ENCODE measurements at places on chromosomes 4 and X.

- DNase-seq: no peak
These were observed 381.9 kb downstream of the GRXCR1 start for GRCh38 chr4:43274376-43274775.

GRCh38 chrX:123869488-123869887 lies 9.6 kb downstream of the XIAP start:
- peak; percentile 51 for DNase-seq

GRCh38 chr4:94412658-94413038 lies 39.1 kb upstream of the PDLIM5 start:
- DNase-seq: peak; percentile 70

DNA sequence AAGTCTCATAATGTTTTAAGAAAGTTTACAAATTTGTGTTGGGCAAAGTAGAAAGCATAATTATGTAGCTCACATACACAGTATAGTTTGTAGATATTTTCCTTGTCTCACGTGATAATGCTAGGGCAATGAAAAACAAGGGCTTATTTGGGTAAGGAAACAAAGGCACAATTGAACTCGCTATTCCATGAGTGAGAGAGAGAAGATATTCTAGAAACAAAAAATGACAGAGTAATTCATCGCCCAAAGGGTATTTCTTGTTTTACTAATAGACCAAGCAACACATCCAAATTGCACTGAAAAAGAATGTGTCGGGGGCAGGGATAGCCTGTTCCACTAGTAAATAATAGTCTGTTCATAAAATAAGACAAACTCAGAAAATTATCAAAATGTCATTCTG lies 3.6 kb upstream of the ASB11 start:
- DNase-seq: no peak

- no peak for DNase-seq
These were observed 85.1 kb upstream of the UCP1 start for GRCh38 chr4:140653718-140654494.

DNA sequence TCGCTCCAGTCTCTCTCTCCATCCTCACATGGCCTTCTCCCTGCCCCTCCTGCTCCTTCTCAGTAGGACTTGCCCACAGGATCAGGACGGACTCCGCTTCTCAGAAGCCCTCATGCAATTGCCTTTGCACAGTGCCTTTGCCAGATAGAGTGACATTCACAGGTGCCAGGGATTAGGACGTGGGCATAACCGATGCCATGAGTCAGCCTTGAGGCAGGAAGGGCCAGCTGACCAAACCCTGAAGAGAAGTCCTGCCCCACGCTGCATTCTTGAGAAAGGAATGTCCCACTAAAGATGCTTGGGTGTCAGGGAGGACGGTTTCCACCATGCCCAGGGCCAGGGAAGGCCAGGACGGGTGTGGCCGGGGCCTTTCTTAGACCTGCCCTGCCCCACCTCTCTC lies 6.6 kb upstream of the GRPEL1 start:
- peak; percentile 82 for DNase-seq

DNA sequence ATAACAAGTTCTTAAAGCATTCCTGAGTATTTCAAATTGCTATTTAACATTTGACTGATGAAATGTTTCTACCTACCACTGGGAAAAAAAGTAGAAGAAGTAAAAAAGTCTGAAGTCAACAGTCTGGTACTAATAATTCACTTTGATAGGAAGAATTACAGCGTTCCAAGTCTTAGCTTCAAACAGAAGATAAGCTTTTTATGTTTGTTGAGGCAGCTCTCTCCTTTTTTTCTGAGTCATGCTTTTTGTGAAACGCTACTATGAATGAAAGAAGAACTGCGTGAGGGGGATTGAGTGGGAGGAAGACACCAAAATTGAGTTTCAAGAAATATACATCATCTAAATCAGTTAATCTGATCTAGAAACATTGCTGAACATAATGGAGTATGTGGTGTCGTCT lies 13.0 kb upstream of the KDR start:
- DNase-seq: no peak

- DNase-seq: no peak
These were observed 3.6 kb downstream of the ARAF start for GRCh38 chrX:47564438-47565085.

DNA sequence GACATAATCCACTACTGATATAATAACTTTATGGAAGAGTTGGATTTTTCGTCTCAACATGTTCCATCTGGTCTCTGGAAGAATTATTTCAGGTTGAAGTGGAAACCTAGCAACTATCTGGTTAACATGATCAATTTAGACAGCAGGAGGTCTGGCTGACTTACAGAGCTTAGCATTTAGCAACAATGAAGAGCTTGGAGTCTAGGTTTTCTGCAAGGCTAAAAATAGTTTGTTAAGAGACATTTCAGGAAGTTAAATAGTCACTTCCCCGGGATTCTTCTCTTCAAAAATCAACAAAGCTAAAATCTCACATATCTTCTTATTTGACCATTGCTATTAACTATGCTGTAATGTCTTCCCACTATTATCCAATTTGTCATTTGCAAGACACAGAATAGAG lies 418.6 kb upstream of the DIPK2B start:
- peak; percentile 57 for DNase-seq

DNA sequence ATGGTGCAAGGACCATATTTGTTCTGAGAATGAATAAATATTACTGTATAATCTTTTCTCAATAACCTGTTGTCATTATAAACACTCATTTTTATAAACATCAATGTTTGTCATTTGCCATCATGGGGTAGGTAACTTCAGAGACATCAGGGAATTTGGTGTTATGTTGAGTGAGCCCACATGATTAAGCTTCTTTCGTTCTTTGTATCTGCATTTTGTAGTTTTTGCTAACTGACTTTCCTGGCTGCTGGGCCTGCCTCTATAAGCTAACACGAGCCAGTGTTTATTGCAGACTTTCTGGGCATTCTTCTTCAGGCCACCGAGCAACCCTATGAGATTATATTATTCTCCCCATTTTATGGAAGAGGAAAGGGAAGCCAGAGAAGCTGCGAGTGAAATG lies 48.8 kb upstream of the MTMR1 start:
- no peak for DNase-seq

GRCh38 chr4:85486425-85487086 lies 11.6 kb downstream of the ARHGAP24 start:
- peak; percentile 69 for DNase-seq

GRCh38 chrX:3521396-3521795 lies 174.9 kb upstream of the MXRA5 start:
- no peak for DNase-seq

DNA sequence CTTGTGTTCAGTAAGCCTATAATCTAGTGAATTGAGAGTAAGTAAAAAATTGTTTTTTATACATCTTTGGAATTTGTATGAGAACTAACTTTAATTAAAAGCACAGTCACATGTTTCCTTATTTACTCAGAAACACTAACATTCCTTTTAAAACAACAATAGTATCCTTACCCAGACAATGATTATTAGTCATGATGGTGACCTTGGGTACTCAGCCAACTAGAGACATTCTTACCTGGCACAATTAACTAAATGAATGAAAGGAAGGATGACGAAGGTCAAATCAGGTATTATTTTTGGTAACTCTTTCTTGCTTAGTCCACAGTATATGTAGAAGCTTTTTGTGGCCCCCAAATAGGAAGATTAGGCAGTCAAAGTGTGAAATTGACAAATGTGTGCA lies 901.0 kb downstream of the FAT4 start:
- no peak for DNase-seq

DNA sequence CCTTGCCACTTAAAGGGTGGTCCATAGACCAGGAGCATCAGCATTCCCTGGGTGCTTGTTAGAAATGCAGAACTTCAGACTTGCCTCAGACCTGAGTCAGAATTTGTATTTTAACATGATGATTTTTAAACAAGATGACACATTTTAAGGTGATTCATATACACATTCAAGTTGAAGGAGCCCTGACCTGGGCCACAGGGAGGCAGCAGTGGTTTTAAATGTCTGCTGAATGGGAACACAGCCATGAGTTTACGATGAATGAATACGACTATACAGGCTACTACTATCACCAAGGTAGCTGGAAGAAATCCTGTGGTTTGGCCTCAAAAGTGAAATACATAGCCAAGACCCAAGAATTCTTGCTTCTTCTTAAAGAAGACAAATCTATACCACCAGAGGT lies 2.9 kb downstream of the HDAC8 start:
- DNase-seq: peak; percentile 90
